ENCODE measurements at places on chromosomes 11 and 22.

- no peak for DNase-seq
Observed at GRCh38 chr11:105689631-105690030, 79.8 kb downstream of the GRIA4 start.

DNA sequence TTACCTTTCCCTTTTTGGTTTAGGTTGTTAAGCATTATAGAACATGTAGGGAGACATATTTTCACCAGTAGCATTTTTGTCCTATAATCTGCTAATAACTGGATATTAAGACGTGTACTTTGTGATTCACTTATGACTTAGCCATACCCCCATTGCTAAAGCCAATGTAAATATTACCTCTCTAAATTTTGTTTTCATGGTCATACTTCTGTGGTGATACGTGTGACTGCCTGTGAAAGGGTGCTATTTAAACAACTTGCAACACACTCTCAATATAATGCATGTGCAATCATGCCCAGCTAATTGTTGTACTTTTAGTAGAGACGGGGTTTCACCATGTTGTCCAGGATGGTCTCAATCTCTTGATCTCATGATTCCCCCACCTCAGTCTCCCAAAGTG lies 36.2 kb upstream of the PAK1 start:
- DNase-seq = no peak

DNA sequence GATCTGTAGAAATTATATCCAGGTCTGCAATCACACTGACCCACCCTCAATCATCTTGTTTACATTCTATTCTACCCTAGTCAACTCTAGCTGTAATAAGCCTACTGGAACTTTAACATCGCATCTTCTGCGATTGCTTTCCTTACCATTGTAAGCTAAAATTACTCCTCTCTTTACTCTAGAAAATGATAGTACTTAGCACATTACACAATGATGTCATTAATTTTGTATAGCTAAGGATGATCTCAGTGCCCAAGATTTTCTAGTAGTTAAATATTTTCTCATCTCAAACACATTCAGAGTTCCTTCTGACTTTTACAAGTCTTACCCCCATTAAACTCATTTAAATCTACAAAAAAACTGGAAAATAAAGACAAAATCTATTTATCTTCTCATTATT lies 39.6 kb upstream of the CTSC start:
- DNase-seq = no peak

DNA sequence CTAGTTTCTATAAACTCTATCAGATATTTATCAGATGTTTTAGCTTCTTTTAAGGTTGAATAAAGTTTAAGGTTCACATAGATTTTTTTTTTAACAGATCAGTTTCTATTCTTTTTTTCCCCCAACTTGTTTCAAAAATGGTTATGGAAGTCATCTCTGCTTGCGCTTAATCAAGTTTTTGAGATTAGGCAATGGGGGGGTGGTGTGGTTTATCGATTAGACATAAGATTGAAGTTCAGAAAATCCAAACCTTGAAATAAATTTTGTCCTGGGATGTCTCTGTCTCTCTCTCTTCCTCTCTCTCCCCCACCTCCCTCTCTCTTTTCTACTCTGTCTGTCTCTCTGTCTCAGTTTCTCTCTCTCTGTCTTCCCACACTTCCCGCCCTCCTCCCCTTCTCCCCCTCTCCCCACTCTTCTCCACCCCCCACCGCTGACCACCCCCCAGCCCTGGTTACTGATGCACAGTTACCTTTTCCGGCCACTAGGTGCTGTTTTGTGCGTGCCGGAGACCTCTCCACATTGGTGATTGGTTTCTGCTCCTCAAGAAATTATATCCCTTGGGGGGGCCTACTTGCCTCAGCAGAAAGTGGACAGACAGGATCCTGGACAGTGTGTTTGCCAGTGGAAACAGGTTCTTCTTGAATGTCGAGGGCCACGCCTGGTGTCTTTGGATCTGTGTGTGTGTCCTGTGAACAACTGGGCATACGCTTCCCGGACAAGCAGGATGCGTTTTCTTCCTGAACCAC lies 29.7 kb upstream of the ANO1 start:
- DNase-seq = no peak

DNA sequence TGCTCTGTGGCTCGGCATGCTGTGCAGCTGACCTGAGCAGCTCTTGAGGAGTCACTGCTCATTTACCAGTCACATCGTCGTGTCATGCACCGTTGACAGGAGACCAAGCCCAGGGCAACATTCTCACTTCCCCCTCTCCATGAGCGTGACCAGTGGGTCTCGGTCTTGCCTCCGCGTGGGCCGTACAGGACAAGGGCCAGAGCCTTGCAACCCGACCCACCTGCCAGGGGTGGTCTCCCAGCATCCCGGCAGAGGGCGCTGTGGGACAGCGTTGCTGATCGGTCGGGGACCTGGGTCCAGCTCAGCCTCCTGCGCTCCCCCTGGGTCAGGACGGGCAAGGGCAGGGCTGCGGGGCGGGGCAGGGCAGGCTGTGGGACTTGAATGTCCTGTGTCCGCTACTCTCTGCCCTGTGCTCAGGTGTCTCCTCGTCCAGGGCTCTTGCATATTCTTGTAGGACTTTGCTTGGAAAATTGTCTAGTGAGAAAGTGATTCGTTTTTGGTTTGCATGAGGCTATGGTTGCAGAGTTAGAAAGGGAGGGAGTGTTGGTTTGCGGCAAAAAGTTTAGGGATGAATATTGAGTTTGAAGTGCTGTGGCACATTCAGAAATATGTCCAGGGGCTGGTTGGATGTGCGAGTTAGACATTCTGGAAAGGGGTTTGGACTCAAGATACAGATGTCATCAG lies 16.2 kb downstream of the EIF4G2 start:
- DNase-seq = peak; percentile 70

GRCh38 chr22:48346911-48347310 lies 1480.8 kb downstream of the BRD1 start:
- DNase-seq = no peak

DNA sequence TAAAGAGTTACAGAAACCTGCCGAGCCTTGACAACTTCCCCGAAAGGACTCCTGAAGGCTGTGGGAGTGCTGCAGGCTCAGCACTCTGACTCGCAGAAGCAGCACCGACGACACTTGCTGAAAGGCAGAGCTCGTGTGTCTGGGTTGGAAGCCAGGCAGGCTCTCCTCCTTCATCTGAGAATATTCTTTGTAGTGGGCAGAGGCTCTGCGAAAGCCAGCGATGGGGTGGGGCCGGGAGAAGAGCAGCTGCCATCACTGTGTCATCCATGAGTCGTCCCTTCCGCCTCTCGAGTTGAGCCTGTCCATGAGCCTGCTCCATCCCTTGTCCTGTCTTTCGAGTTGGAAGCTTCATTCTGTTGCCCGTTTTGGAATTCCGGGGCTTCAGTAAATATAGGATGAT lies 11.9 kb downstream of the GLB1L2 start:
- DNase-seq = no peak

DNA sequence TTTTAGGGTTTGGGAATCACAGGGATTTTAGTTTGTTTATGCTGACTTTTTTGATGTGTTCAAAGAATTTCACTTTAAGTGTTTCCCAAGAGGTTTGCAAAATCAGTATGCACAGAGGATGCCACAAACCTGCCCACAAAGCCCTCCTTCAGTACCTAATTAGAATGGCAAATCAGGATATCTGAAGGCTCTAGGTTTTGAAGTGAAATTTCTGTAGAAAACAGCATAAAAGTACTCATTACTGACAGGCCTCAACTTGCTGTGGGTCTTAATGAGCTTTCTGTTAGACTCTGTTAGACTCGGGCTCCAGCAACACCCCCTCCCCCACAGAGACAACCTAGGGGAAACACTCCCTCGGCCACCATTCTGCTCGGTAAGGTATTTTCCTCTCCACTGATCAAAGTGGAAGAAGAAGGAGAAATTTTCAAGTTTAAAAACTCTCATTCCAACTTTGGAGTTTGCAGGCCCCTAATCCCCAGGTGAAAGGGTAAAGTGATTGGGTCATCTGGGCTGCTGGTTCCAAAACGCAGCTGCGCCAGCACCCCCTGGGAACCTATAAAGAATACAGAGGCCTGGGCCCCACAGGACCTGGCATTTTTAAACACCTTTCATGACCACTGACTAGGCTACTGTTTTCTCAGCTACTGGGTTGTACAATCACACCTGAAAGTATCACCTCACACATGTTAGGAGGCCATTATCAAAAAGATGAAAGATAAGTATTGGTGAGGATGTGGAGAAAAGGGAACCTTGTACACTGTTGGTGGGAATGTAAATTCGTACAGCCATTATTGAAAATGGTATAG lies 67.5 kb downstream of the PLEKHA7 start:
- DNase-seq = no peak

GRCh38 chr11:15668718-15669117 lies 554.0 kb downstream of the INSC start:
- DNase-seq = no peak

DNA sequence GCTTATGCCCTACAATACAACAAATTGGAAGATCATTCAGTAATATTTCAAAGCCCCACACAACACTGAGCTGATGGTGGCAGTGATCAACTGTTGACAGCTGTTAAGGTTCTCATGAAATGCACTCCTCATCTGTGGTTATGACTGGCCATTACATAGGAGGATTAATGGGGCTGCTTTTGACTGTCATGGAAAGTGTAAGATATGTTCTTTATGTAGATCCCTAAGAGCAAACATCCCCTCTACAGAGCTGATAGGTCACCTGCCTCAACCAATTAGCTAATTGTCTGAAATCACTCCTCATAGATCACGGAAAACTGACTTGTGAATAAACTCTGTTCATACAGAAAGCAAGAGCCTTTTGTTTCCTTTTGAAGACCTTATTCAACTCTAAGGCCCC lies 78.1 kb downstream of the GAB2 start:
- DNase-seq = peak; percentile 48

- no peak for DNase-seq
Observed at GRCh38 chr11:70536051-70536877, 137.9 kb downstream of the CTTN start.

DNA sequence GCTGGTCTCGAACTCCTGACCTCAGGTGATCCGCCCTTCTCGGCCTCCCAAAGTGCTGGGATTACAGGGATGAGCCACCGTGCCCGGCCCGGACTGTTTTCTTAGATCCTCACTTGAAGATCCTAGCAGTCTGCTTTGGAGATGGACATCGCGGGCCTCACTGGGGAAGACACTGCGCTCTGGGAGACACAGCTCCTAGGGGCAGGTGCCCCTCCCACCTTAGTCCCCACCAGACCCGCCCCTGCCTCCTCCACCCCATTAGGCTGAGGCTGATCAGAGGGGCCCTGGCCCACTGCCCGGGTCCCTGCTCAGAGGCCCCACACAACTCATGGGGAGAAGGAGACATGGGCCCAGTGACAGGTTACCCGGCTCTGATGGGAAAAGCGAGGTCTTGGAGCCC lies 11.3 kb upstream of the LTO1 start:
- DNase-seq = no peak

GRCh38 chr22:38710351-38710750 lies 4.6 kb downstream of the GTPBP1 start:
- DNase-seq = no peak

DNA sequence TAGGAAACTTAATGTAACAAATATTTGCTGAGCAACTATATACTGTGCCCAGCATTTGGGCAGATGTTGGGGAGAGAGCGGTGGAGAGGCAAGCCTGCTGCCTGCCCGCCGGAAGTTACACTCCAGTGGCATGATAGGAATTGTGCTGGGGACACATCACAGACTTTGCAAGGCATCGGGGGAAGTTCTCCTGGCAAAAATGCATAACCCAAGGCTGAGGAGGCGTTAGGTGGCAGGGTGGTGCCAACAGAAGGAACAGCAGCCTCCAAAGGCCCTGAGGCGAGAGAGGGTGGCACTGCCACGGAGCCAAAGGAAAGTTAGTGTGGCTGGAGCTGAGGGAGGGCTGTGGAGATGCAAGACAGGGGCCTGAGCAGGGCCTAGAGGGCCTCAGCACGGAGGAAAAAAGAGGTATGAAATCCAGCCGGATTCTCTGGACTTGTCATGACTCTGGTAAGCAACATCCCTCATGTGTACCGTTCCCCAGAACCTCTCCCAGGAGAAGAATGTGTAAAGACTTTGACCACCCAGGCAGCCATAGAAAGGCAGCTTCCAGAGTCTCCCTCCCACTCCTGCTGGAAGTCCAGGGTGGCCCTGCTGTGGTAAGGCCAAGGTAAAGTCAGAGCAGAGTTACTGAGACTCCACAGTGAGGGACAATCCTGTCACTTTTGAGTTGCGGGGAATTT lies 76.1 kb upstream of the RAB1B start:
- no peak for DNase-seq

- DNase-seq = no peak
Observed at GRCh38 chr11:92251980-92252379, 27.4 kb downstream of the FAT3 start.

GRCh38 chr11:108718466-108718865 lies 53.6 kb downstream of the DDX10 start:
- DNase-seq = no peak

GRCh38 chr11:15146271-15147003 lies 31.7 kb downstream of the INSC start:
- no peak for DNase-seq

DNA sequence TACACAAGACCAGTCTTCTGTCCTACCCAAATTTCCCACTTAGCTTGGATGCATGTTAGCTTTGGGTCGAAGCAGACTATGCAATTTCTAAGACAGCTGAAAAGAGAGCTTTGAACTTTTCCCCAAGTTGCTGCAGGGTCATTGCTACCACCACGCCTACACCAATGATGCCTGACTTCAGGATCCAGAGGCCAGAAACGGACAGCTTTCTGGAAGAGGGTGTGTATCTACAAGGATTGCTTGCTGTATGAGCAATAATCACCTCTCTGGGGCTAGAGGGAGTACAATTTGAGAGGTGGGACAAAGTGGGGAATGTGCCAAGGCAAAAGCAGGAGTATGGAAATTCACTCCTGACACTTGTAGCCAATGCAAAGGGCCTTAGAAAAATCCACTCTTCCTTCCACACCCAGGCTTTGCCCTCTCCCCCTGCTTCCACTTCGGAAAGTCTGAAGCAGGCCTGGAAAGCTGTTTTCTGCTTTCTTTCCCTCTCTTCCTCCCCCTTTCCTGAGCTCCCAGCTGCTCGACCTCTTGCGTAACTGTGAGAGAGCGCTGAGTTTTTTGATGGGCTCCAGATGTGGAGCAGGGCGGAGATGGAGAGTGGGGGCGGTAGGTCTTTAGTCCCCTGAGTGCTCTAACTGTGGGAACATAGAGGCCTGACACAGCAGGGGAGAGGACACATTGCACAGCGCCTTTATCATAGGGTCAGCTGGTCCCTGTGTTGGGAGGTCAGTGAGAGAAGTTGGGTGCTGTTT lies 2.1 kb upstream of the PHLDB1 start:
- DNase-seq = no peak

- DNase-seq = no peak
Observed at GRCh38 chr22:24950272-24950902, 2.1 kb upstream of the KIAA1671 start.

- DNase-seq = no peak
Observed at GRCh38 chr22:28015676-28016601, 96.9 kb upstream of the PITPNB start.

Data from NCI-H187 (cell line).